CD4-positive, CD25-positive, alpha-beta regulatory T cell (primary cell): ENCODE measurements at places on chromosomes 2 and 18. TPM values are rescaled to one million over a fixed set of nuclear protein-coding genes. Genes with fewer than 3 reads are reported as not detected.

DNA sequence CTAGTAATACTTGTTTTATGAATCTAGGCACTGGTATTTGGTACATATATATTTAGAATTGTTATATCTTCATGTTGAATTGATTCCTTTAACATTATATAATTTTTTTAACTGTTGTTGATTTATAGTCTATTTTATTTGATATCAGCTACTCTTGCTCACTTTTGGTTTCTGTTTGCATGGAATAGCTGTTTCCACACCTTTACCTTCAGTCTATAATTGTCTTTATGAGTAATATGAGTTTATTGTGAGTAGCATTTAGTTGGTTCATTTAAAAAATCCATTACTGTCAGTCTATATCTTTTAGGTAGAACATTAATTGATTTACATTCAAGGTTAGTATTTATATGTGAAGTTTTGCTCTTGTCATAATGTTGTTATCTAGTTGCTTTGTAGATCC is 58.6 kb downstream of the SMCHD1 start:
- no peak for DNase-seq

DNA sequence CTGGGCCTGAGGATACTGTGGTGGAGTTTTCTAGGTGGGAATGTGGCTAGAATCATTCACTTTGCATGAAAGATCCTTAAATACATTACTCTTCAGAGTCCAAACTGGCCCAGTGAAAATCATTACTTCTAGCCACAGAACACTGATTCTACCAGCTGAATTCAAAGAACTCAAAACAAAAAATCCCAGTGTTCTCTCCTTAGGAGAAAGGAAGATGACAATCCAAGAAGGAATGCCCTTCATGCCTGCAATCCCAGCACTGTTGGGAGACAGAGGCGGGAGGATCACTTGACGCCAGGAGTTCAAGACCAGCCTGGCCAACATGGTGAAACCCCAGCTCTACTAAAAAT is 35.2 kb downstream of the FAM228A start:
- no peak for DNase-seq

GRCh38 chr2:239687441-239687840 is 286.6 kb upstream of the HDAC4 start:
- no peak for DNase-seq

DNA sequence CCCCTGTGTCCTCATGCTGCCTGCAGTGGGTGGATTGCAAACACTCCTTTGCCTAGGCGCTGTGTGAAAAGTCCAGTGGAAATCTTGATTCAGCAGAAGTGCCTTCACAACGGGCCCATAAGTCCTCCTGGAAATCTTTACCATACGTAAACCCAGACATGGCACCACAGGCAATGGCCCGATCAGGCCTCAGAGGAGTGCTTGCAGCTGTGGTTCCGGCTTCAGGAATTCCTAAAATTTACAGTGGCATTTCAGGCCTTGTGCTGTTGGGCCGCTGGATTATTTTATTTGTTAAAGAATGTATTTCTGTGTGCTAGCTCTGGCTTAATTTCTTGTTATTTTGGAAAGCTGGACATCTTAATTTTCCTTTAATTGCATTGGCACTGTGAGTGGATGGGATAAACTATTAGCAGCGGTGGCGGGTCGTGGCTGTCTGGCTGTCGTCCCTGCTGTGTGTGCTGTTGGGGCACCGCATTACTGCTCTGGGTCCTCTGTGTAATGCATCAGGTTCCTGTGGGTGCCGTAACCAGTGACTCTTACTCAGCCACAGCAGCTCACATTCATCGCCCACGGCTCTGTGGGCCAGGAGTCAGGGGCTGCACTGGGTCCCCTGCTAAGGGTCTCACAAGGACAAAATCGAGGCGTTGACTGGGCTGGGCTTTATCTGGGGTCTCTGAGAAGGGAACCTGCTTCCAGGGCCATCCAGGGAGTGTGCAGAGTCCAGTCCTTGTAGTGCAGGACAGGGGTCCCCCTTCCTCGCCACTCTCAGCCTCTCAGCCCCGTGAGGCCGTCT is 73.1 kb downstream of the RTP5 start:
- DNase-seq = no peak

- DNase-seq = no peak
Measured at GRCh38 chr2:25879133-25879730, 945 bp upstream of the ASXL2 start.

- no peak for DNase-seq
Measured at GRCh38 chr18:27887711-27888495, 289.0 kb downstream of the CDH2 start.

GRCh38 chr2:195709901-195710806 is 53.1 kb downstream of the SLC39A10 start:
- no peak for DNase-seq

- no peak for DNase-seq
Measured at GRCh38 chr2:10900216-10901109, 11.3 kb upstream of the KCNF1 start.

DNA sequence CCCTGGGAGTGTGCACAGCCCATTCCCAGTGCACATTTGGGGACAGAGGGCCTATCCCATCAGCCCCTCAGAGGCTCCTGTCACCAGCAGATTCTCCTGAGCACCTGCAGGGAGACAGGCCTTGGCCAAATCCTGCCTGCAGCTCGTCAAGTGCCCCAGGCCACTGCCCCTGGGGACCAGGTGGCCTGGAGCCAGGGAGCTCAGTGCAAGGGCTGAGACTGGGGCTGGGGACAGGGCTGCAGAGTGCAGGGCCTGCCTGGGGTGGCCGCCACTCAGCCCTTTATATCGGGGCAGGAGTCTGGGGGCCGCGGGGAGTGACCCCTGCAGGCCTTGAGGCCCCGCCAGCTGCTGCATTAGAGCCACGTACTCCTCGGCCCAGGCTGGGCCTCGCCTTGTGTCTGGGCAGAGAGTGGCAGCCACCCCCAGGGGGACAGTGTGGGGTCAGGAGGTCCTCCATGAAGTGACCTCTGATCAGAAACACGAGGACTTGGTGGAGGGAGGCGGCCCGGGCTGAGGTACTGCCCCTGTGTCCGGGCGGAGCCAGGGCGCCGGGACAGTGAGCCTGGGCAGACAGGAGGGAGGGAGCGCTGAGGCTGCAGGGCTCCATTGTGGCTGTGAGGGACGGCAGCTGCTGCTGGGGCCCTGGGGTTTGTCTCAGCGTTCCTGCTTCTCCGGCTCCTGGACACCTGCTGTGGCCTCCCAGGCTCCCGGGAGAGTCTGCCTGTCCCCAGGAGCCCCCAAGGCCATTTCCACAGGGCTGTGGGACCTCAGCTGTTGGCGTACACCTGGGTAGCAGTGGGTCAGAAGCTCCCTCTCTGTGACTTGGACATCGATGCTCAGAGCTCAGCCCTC is 24.2 kb downstream of the GPC1 start:
- DNase-seq = no peak

DNA sequence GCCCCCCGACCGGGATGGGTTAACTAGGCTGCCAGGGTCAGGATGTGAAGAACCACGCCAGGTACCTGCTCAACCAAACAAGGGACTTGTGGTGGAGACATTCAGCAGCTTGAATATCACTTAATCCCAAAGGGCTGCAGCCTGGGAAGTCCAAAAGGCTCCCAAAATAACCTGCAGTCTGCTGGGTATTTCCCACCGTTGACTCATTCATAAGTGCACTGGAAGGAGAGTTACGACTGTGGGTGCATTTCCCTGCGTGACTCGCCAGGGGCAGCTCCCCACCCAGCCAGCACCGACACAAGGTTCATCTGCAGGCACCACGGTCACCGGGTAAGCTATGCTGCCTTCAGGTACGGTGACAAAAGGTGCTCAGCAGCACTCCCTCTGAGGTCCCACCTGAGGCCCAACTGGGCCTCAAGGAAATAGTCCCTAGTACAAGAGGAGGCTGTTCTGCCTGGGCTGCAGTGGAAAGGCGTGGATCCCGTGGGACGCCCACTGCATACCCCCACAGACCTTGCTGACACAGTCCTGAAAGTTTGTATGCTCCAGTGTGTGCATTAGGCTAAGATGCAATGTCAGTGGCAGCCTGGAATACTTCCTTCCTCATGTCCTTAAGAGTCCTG is 86.5 kb downstream of the UXS1 start:
- DNase-seq = peak; percentile 59

GRCh38 chr2:207513551-207514257 is 16.1 kb upstream of the CREB1 start:
- DNase-seq = no peak

- peak; percentile 34 for DNase-seq
Measured at GRCh38 chr2:102301867-102302362, 9.4 kb upstream of the IL1RL1 start.

GRCh38 chr2:30351116-30351515 is 95.9 kb upstream of the LCLAT1 start:
- no peak for DNase-seq

- DNase-seq = no peak
Measured at GRCh38 chr2:151292141-151292540, 2.7 kb upstream of the NMI start.

GRCh38 chr18:2827061-2827460 is 19.7 kb upstream of the EMILIN2 start:
- no peak for DNase-seq

DNA sequence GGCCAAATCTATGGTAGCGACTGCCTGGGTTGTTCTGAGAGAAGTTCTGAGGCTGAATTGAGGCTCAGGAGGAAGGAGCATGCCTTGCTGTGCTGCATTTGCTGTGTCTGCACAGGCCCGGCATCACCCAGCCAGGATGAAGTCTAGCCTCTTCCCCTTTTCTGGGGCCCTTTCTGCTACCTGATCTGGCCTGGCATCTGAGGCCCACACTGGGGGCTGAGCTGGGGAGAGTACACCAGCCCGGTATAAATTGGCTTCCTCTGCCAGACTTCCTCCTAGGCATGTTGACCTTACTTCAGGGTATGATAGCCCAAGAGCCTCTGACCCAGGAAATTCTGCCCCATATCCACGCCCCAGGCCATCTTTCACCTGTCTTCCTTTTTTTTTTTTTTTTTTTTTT is 30.0 kb downstream of the MRPL35 start:
- DNase-seq = no peak

DNA sequence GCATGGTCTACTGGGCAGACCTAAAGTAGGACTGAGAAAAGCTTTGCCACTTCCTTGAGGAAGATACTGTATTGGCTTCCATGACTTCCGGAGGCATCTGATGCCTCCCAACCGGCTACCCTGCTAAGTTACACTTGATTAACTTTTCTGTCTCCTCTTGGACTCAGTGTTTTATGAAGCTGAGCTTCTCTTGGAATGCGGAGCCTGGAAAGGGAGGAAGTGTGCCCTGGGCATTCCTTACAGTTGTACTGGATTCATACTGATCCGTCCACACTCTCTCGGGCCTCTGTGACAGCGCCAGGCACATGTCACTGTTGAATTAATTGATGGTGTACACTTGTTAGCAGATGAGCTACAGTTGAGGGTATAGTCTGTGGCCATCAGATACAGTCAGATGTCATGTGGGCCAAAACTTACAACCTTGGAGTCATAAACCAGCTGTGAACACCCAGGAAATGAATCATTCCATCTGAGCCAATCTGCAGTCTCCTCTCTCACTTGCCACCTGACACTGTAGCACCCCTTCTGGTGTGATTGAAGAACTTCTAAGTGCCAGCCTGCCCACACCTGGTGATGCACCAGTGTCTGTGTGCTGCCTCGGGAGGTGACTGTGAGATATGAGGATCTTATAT is 122.5 kb downstream of the FHOD3 start:
- DNase-seq = peak; percentile 22

- no peak for DNase-seq
Measured at GRCh38 chr18:55819448-55819847, 231.5 kb upstream of the TCF4 start.

DNA sequence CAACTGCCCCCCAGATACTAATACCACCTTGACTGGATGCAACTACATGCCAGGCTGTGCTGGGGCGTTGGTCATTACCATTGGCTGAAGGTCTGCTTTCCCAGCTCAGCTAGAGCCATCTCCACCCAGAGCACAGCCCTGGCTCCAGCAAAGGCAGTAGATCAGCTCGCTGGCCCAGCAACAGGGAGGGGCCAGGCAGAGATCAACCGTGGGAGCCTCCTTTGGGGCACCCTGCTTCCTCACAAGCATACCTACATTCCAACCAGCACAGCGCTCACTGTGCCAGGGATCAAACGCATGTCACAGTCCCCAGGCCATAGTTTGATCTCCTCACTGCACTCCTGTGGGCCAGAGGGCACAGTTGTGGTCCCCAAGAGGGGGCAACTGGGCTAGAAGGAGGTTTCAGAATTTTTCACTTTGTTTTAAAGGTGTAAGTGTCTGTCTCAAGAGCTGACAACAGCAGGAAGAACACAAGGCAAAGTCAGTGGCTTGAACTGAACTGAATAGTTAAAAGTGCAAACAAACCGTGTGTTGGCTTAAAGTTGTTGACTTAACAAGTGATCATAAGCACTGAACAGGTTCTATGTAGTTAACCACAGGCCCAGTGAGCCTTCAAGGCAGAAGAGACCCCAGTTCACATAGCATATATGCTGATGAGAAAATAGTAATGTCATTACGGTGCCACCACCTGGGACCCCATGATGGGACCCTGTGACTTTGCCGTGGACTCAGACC is 70.1 kb upstream of the BZW1 start:
- no peak for DNase-seq

- no peak for DNase-seq
Measured at GRCh38 chr2:106982350-106982749, 96.4 kb upstream of the ST6GAL2 start.

DNA sequence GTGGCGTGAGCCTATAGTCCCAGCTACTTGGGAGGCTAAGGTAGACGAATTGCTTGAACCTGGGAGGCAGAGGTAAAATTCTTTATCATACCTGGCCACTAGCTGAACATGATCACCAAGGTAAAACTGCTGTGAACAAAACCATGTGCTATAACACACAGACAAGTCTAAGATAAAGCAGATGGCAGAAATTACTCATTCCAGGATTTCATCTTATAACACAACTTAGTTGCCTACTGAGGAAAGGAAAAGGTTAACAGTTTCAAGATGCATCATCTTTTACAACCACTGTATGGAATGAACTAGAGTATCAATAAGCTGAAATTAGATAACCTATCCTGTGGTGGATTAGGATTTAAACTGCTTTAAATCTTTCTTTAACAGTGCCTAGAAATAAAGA is 8.3 kb downstream of the ARL5A start:
- DNase-seq = peak; percentile 42

- DNase-seq = no peak
Measured at GRCh38 chr18:73908323-73908722, 239.3 kb downstream of the FBXO15 start.

GRCh38 chr18:47520263-47520662 is 268.8 kb upstream of the SKOR2 start:
- no peak for DNase-seq

DNA sequence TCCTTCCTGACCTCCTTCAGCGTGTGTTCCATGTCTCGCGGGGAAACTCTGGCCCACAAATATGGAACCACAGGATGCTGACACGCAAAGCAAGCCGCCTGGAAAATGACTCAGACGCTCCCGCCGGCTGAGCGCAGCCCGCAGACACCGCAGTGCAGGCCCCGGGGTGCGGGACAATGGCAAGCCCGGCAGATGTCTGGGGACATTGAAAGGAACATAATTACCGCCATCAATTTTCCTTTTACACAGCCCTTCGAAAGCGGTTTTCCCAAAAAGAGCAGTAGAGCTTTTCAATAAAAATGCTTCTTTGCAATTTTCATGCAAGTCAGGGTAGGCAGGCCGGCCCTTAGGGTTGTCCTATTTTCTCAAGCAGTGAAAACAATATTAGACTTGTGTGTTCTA is 159.2 kb upstream of the SH3BP4 start:
- DNase-seq = no peak

Gene UPP2
- not detected for polyA plus RNA-seq

Gene ELOA2
- polyA plus RNA-seq = not detected

Gene HOXD11
- polyA plus RNA-seq = not detected

Gene AMER3
- polyA plus RNA-seq = not detected

Gene DHRS9
- polyA plus RNA-seq = not detected

Gene TEX44
- polyA plus RNA-seq = not detected

Gene CRYGD
- polyA plus RNA-seq = not detected

Gene OTOS
- polyA plus RNA-seq = not detected

Gene TUBA3D
- not detected for polyA plus RNA-seq

Gene HOXD10
- not detected for polyA plus RNA-seq
